Right kidney (tissue), 9 donors: ENCODE measurements at places on chromosomes 5 and 9.

DNA sequence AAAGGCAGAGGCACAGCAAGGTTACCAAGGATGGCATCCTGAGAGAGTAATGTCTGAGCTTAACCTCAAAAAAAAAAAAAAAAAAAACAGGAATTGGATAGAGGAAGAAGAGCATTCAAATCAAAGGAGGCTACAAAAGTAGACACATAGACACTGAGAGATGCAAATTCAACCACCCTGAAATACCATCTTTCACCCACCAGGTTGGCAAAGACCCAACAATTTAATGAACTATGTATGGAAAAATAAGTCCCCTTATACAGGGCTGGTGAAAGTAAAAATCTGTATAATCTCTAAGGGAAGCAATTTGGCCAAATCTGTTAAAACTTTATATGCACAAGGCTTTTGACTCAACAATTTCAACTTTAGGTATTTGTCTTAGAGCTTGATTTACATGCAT is 4.9 kb downstream of the NADK2 start:
- no peak for DNase-seq

DNA sequence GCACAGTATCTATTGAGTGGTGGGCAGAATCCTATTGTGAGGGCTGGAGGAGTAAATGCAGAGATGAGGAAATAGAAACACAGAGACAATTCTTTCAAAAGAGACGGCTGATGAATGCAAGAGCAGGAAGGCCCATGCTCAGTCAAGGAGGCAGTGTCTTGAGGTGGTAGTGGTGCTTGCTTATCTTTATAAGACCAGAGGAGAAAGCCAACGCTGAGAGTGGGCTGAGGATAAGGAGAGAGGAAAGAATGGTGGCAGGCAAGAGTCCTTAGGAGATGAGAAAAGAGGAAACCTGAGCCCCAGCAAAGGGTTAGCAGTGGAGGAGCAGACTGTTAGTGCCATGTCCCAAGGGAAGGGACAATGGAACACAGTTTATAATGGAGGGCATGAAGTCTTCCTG is 86.0 kb downstream of the SNCAIP start:
- DNase-seq: no peak

DNA sequence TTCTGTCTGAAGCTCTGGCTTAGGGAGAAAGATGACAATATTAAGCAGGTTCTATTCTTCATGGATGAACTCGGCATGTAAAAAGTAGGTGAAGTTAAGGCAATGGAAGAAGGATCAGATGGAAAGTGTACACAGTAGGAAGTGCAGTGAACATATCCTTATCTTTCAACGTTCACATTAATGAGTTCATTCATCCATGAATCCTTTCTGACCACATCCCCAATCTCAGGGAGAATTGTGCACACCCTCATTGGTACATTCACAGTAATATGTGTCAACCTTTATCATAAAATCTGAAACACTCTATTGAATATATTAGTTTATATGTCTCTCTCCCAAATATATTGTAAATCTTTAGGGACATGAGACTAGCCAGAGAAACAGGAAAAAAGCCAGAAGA is 5.5 kb downstream of the GIN1 start:
- no peak for DNase-seq

DNA sequence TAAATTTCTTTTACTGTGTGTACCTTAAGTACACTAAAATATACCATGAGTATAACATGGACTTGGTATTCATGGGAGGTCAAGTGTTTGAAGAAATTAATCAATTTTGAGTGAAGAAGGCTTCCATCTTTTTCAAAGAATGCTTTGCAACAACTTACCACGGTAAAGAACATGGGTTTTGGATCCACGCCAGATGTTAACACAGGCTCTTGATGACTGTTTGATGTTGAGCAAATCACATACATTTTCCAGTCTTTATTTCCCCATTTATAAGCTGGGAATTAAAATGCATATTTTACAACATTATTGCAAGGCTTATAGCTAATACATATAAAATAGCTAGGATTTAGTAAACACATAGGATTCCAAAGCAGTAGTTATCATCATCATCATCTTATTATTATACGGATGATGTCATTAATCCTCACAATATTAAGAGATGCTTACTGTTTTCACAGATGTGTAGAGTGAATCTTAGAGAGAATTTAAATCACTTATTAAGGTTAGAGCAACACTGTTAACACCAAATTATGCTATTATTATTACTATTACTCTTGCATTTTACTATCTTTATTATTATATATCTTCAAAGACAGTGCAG is 362.0 kb downstream of the PRELID2 start:
- no peak for DNase-seq

DNA sequence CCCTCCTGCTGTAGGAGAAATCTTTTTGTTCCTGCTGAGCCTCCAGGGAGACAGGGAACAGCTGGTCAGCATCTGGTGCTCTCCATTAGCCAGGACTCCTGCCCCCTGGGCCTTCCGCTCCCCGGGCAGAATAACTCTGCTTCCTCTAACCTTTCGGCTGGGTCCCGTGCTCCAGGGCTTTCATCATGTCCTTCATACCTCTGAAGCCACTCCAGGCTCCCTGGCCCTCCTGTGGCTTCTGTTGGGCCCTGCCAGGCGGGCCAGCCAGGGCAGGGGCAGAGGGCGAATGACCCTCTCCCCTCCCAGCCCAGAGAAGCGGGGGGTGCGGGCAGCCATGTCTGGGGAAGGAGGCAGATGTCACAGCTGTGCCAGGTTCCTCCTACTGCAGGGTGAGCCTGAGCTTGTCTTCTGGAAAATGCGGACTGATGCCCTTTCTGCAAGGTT is 81.7 kb upstream of the LMX1B start:
- DNase-seq: no peak

DNA sequence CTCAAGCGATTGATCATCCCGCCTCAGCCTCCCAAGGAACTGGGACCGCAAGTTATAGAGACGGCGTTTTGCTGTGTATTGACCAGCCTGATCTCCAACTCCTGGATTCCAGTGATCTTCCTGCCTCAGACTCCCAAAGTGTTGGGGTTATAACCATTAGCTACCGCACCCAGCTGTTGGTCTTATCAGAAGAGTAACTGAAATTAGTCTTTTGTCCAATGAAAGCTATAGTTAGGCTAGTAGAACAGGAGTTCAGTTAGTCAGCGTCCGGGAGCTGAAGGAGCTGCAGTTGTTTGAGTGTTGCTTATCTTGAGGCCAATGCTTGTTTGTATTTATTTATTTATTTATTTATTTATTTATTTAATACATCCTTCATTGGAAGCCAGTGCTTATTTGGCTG is 3.2 kb upstream of the MIGA2 start:
- no peak for DNase-seq

DNA sequence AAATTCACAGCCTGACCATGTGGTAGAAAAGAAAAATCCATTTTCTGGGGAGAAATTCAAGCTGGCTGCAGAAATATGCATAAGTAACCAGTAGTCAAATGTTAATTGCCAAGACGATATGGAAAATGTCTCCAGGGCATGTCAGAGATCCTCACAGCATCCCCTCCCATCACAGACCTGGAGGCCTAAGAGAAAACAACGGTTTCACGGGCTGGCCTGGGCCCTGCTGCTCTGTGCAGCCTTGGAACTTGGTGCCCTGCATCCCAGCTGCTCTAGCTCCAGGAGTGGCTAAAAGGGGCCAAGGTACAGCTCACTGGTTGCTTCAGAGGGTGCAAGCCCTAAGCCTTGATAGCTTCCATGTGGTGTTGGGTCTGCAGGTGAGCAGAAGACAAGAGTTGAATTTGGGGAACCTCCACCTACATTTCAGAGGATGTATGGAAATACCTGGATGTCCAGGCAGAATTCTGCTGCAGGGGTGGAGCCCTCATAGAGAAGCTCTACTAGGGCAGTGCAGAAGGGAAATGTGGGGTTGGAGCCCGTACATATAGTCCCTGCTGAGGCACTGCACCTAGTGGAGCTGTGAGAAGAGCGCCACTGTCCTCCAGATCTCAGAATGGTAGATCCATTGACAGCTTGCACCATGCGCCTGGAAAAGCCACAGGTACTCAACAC is 49.7 kb downstream of the PTBP3 start:
- no peak for DNase-seq
